Stimulated activated CD4-positive, alpha-beta T cell treated with anti-CD3 and anti-CD28 coated beads, Interleukin-2, amount 100 ng/mL, for 4 hours (primary cell): ENCODE measurements at places on chromosomes 16 and 17.

- no peak for DNase-seq
Measured at GRCh38 chr16:1054660-1055556, 17.6 kb upstream of the SSTR5 start.

DNA sequence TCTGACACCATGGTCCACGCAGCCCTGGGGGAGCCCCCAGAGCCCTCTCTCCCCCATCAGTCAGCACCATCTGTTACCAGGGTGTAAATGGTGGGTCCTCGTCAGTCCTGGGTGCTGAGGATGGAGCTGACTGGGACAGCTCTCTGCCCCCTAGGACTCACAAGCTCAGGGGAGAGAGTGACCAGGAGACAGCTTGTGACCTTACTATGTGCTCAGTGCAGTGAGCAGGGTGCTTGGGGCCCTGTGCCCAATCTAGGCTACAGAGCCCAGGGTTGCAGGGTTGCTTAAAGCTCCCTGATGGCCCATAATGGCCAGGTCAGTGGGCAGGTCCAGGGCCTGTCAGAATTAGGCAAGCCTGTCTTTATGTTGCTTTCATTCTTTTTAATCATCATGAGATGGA is 11.3 kb downstream of the MMP2 start:
- no peak for DNase-seq

DNA sequence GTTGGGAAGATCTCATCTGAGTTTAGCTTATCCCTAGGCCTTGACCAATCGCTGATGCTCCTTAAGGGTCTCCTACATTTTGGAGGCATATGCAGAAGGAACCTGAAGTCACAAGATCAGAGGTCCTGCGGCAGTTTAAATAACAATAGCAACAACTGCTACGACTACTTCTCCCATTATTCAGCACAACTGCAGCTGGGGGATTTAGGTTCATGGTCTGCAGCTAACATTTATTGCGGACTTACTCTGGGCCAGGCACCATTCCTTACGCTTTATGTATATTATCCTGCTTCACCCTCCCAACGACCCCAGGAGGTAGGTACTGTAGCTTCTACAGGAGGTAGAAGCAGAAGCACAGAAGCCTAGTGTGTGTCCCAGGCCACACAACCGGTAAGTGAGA is 59.5 kb downstream of the AKAP1 start:
- DNase-seq = no peak

DNA sequence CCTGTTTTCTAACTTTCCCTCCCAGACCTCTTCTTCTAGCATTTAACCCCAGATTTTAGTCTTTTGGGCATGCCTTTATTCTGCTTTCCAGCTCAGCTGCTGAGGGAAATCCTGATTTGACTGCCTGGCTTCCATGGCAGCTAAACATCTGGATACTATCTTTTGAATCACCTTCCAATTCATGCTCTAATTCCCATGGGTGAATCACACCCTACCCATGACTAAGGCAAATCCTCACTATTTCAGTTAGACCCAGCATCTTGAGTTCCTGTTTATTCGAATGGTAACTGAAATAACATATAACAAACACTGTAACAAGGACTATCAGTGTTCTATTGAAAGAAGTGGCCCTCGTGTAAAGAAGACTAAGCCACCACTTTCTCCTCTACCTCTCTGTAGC is 29.8 kb downstream of the CA10 start:
- no peak for DNase-seq

GRCh38 chr16:84508502-84508901 is 4.0 kb upstream of the MEAK7 start:
- no peak for DNase-seq

DNA sequence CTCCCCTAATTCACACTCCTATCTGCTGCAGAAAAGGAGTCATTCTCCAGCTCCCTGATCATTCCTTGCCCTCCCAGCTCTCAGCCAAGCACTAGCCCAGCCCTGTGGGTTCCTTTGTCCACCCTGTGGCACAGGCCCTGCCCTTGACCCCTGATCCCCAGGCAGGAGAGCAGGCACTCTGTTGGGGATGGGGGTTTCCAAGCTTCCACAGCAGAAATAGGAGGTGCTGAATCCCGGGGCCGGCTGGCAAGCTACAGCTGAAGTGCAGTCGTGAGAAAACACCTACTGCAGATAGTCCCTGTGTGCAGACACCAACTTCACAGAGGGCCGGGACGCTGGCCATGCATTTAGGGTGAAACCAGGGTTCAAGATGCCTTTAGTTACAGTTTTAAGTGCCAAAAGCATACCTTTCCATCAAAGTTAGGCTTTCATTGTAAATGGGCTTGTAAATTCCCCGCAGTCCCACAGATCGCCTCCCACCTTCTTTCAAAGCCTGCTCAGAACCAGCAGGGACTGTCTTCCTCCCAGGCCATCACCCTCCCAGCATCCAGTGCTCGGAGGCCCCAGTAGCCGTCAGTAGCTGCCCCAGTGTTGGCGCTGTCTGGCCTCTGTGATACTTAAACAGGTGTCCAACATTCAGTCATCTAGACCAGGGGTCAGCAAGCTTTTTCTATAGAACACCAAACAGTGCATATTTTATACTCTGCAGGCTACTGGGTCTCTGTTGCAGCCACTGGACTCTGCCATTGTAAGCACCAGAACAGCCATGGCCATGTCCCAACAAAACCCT is 10.6 kb downstream of the CPSF4L start:
- no peak for DNase-seq

- no peak for DNase-seq
Measured at GRCh38 chr16:100989-101388, 23.0 kb downstream of the MPG start.

DNA sequence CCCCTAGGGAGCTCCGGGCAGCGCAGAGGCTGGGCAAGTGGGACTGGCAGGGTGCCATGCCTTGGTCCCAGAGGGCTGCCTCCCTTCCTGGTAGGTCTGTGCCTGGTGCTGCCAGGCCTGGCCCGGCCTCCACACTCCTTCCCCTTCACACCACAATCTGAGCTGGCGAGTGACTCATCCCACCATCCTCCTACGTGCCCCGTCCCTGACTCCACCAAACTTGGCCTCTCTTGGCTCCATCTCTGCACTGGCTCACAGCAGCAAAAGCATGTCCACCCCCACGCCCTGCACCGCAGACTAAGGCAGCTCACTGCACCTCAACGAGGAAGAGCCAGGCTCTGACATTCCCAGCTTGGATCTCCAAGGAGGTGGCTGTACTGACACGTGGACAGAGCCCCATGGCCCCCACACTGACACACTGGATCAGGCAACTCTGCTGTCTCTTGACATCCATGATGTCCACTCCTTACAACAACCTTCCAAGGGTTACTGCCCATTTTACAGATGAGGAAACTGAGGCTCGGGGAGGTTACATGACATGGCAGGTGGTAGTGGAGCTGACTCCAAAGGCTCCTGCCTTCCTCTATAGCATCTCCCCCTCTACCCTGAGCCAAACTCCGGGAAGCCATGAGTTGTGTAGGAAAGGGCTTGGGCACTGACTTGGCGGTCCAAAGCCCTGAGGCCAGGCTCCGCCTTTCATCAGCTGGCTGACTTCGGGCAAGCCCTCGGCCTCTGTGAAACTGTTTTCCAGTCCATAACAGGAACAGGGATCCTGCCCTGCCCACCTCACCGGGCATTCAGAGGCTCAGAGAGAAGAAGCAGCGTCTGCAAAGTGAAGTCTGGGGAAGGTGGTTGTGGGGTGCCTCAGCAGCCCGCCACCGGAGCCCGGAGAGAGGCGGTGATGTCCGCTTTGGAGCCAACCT is 20.1 kb upstream of the KRT19 start:
- peak; percentile 62 for DNase-seq

- DNase-seq = no peak
Measured at GRCh38 chr17:49571764-49572163, 3.9 kb upstream of the NXPH3 start.

- DNase-seq = peak; percentile 77
Measured at GRCh38 chr16:58511933-58512815, 3.1 kb upstream of the SETD6 start.

DNA sequence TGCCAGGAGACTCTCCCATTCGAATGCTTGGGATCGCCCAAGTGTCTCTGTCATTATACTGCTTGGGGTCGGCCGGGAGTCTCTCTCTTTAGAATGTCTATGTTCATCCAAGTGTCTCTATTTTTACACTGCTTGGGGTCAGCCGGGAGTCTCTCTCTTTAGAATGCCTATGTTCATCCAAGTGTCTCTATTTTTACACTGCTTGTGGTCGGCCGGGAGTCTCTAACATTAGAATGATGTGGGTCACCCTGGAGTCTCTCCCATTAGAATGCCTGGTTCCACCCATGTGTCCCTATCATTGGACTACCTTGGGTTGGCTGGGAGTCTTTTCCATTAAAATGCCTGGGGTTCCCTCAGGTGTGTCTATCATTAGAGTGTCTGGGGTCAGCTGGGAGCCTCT is 2230.4 kb downstream of the TP53TG3F start:
- no peak for DNase-seq

GRCh38 chr17:32588982-32589381 is 102.2 kb downstream of the CDK5R1 start:
- DNase-seq = no peak

DNA sequence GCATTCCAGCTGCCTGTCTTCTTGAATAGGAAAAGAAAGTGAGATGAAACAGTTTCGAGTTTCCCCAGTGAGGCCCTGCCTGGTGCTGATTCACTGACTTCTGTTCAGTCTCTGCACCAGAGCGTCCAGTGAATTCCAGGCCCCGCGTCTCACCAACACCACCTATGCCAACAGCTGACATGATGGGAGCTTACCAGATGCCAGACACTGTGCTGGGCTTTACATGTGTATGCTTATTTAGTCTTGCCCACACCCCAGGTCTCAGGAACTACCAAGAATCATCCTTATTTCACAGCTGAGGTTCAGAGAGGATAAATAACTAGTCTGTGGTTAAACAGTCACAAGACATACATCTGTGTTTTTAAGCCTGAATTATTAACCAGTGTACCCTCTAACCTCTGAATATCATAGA is 29.1 kb upstream of the IRX6 start:
- DNase-seq = no peak

- DNase-seq = no peak
Measured at GRCh38 chr17:71313866-71314265, 807.0 kb upstream of the SOX9 start.

DNA sequence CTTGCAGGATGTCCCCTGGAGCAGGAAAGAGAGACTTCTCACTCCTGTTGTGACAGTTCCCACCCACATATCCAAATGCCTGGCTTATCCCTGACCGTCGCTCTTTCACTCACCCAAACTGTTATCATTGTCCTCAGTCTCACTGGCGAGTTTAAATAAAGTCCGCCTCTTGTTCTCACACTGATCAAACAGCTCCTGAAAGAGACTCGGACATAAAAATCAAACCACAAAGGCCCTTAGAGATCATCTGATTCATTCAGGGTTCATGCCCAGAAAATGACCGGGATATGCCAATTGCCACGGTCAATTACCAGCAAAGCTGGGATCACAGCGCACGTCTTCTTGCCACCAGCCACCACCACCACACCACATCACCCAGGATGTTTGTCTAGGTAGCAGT is 19.9 kb downstream of the GGA3 start:
- no peak for DNase-seq

DNA sequence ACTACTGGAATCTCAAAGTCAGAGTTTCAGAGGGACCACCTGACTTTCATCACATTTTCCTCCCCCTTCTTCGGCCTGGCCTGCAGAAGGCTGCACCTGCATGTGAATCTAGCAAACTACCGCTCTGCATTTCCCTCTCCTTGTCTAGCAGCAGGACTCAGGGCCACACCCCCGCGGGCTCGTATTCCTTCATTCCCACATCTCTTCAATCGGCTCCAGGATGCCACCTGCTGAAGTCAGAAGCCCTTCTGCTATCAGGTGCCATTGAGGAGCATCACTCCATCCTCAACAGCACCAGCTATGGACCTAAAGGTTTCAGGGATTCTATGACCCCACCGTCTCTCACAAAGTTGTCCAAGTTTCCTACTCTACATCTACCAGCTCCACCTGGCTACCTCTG is 169.5 kb downstream of the VPS53 start:
- no peak for DNase-seq

DNA sequence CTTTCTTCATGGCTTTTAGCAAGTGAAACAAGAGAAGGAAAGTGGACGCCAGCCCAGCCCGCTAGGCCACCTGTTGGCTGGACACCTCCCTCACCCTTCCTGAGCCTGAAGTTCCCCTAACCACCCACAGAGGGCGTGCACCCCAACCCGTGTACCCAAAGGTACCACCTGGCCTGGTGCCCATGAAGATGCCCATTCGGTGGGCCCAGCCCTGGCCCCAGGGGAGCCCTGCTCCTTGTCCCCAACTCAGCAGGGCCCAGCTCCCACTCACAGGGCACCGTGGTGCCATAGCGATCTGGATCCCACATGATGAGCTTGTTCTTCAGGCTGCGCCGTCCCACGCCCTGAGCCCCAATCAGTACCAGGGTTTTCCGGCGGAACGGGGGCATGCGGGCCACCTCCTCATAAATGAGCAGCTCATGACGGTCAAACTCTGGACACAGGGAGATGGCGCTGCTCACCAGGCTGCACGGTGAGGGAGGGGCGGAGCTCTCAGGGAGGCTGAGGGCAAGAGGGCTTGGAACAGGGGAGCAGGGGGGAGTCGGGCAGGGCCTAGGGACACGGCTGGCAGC is 26.8 kb downstream of the MPP2 start:
- peak; percentile 8 for DNase-seq

DNA sequence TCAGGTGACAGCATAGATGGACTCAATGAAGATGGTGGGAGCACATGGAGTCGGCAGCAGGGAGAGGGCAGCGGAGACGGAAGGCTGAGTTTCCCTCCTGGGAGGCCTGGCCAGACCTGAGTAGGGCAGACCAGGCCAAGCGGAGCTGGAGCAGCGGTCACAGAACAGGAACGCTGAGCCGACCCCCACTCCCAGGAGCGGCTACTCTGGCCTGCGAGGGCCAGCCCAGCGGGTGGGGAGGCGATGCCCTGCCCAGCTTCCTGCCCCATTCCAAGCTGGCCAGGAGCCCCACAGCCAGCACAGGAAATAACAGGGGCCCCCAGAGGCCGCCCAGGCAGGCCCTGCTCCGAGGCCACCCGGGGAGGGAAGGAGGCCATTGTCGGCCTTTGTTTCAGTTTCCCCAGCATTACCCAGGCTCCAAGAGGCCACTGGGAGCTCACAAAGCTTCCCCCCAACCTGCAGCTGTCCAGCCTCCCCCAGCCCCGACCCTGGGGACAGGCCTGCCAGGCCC is 79.8 kb downstream of the ZNF423 start:
- no peak for DNase-seq

- DNase-seq = no peak
Measured at GRCh38 chr17:48127371-48128051, 19.9 kb downstream of the SNX11 start.

- DNase-seq = no peak
Measured at GRCh38 chr16:20865420-20866131, 34.6 kb downstream of the DCUN1D3 start.

GRCh38 chr16:12255919-12256665 is 279.6 kb downstream of the SNX29 start:
- no peak for DNase-seq

DNA sequence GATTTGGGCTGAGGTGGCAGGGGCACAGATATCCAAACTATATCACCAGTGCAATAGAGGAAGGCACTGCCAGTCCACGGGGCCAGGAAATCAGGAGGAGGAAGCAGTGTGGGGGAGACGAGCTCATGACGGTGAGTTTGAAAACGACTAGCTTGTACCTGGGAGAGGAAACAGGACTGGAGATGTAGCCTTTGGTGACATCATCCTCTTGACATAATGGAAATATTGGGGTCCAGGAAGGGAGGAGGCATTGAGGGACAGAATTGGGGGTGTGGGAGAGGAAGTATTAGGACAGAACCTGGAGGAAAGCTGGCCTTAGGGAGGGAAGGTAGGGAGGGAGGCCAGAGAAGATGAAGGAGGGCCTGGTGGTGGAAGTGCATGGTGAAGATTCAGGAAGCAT is 109.1 kb downstream of the RGS9 start:
- no peak for DNase-seq
